ENCODE measurements at places on chromosomes 7 and 10.
A peak's percentile ranks its signal among the peaks of the same experiment; 100 is the strongest.

DNA sequence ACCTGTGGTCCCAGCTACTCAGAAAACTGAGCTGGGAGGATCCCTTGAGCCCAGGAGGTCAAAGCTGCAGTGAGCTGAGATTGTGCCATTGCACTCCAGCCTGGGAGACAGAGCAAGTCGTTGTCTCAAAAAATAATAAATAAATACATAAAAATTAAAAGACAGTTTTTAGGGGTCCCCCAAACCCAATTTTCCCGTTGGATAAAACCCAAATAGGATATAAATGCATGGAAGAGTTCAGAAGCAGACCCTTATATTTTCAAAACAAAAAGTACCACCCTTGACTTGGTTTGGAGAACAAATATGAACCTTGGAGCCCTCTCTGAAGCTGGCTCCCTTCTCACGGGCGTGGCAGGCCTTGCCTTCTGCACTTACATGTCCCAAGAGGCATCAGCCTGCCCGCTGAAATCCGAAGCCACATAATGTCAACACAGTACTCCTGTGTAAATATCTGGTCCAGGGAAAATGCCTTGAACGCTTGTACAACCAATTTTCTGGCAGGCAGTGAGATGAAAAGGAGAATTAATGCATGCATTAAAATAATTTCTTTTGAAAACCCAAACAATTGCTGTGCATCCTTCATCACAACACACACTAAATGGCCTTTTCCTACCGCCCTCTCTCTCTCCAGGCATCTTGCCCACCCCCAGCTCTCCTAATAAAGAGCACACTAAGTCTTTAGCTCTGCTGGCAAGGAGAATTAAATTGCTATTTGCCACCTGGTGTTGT is 46.4 kb upstream of the PARD3 start:
- DNase-seq = no peak

- no peak for DNase-seq
These were observed 296.2 kb downstream of the MAGI2 start for GRCh38 chr7:79157281-79157680.

GRCh38 chr7:46139079-46139478 is 218.0 kb upstream of the IGFBP3 start:
- DNase-seq = peak; percentile 72

- no peak for DNase-seq
These were observed 4.9 kb upstream of the ZMIZ1 start for GRCh38 chr10:79063661-79064492.

DNA sequence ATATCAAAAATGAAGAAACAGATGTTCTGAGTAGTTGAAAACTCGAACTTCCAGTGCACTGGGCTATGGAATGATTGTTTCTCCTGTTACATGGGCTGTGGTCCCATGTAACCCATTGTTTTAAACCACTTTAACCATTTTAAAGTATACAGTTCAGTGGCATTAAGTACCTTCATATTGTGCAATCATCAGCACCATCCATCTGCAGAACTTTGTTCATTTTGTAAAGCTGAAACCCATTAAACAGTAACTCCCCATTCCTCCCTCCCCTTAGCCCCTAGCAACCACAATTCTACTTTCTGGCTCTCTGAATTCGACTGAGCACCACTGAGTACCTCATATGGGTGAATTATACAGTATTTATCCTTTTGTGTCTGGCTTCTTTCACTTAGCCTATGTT is 217.4 kb downstream of the LRMDA start:
- no peak for DNase-seq

DNA sequence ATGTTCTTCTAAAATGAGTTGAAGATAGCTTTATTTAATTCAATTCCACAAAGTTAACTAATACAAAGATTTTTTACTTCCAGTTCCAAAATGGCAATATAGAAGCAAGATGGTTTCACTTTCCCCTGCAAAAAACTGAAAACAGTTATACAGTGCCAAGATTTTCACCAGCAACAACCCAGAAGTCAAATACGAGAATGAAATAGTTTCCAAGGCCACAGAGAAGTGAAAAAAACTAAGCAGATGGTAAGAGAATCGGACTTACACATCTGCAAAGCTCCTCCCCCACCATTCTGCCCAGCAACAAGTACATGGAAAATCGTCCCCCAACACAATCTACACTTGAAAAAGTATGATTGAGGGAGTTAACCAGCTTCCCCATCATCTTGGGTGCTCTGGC is 30.3 kb upstream of the KEL start:
- no peak for DNase-seq

DNA sequence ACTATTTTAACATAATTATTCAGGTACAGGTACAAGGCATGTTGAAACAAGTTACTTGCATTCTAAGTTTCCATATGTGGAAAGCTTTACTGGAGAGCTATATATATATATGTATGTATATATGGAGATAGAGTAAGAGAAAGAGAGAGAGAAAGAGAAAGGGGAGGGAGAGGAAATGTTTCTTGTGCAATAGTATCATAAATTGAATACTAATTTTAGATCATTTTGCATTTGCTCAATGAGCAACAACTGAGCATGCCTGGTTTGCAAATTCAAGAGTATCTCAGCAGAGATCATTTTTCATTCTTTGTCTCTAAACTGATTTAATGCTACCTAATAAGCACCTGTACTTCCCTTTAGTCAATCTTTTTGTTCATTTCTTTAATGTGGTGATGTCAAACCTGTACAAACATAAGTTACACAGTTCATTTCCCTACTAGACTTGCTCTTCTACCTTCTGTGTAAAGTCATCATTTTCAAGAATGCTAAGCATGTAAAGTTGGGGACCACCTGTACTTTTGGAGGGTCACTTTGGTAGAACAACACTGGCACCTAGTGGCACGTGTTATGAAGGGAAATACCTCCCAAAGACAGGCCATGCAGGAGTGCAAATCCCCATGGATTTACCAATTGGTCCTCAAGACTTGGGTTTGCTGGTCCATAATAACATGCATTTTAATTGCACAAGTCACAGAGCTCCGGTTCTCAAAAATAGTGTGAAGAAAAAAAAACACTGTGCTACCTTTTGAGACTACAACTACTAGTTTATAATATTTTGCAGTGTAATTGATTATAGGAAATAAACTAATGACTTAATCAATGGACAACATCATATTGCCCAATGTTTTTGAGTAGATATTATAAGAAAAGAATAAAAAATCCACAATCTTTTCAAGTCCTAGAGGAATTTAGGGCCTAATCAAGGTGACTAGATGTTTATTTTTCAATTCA is 431.2 kb upstream of the IGFBP3 start:
- DNase-seq = peak; percentile 40

DNA sequence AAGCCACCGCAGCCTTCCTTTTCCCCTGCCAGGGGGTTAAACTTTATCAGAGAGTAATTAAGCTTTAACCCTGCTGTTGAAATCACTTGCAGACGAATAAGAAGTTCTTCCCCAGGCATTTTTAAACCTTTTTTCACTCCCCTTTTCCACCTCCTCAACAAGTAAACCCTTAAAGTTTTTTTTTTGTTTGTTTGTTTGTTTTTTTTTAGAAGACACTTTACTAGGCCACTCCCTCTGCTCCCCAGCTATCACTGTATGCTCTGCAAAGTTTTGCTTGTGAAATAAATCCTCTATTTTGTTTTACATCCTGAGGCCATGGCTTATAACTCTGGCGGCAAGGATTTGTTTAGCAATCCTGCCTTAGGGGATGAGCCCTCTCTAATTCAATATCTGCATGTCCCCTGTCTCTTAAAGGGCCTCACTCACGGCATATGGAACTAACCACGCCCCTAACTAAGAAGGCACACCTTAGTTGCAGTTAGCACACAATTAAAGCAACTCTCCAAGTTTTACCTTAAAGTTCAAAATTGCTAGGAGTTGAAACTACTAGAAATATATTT is 1354.7 kb upstream of the LRRTM3 start:
- no peak for DNase-seq

Data from fibroblast of skin of left biceps (primary cell).